Astrocyte of the hippocampus (primary cell): ENCODE measurements at places on chromosomes 1 and 21.

DNA sequence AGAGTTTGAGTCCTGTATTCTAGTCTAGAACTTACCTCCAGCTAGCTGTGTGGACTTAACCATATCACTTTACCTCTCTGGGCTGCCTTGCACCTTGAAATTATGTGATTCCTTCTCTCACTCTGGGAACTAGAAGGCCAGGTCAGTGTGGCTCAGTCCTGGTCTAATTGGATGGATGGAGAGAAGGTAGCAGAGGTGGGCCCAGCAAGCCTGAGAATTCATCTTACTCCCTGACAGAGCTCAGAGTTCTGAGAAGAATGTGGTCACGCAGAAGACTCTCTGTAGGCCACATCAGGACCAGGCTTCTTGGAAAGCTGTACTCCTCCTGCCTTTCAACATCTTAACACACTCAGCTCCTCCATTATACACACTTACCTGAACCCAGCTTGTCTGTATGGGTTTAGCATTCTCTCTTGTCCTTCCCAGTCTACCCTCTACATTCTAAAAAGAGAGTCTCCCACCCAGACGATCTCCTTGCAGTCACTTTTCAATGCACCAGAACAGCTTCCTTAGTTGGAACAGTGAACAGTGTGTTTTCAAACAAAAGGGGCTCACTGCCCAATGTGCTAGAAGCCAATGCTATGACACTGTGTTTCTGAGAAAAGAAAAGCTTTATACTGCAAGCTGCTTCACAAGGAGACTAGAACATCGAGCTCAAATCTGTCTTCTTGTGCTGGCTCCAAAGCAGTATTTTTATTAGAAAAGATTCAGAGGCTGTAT lies 60.5 kb downstream of the CAPN9 start:
- no peak for DNase-seq

DNA sequence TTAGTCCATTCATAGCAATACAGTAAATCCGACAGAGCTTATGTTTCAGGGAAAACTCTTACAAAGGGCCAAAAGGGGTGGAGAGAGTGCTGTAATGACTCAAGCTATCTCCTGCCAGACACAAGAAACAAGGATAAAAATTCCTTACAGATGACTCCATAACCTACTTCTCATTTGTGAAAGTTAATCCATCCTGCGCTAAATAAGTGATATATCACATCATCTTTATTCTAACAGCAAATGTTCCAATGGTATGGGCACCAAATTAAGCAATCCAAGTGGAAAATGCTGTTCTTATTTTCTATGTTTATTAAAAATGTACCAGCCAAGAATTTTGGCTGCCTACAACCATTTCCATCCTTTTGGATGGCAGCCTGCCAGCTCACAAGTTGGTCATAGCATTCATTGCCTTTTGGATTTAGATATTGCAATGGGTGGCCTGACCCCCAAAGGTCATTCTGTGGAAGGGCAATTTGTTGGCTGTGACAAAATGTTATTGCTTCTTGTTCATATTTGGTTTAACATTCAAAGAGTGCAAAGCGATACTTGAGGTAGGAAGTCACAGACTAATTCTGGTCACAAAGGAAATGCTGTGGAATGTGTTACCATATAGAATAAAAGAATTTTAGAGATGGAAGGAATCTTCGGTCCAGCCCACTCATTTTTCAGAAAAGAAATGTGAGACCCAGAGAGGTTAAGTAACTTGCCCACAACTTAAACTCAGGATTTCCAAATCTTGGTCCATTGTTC lies 2.8 kb upstream of the ENAH start:
- DNase-seq, result peak; percentile 93

- no peak for DNase-seq
These were observed 197.2 kb downstream of the HLX start for GRCh38 chr1:221076391-221076811.

- DNase-seq, result no peak
These were observed 678.1 kb upstream of the CXADR start for GRCh38 chr21:16834791-16835190.

DNA sequence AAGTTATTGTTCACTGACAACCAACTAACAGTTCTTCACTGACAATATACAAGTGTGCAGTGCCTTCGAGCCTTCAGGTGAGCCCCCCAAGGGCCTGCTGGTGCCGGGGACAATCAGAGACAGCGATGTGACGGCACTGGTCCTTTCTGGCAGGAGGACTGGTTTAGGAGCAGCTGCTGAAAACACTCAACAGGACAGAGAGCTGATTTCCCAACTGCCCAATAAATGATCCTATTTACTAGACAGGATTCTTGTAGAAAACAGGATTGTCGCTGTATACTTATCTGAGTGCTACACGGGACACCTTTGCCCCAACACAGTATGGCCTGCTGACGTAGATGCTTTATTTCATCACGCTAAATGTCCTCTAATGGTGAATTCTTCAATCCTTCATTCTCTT lies 65.4 kb downstream of the TP53BP2 start:
- no peak for DNase-seq

DNA sequence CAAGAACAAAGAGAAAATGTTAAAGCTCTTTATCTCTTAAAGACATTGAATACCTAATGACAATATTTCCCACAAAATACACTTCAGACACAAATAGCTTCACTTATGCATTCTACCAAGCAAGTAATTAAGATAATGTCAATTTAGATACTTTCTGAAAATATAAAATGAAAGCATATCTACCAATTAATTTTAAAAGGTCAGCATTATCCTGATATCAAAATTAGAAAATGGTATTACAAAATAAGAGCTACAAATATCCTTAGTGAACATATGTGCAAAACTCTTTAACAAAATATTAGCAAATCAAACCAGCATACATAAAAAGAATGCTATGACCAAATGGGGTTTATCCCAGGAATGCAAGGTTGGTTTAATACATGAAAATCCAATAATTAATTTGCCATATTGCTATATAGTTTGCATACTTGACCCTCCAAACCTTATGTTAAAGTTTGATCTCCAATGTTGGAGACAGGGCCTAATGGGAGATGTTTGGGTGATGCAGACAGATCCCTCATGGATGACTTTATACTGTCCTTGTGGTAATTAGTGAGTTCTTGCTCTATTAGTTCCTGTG lies 4.2 kb upstream of the KIFAP3 start:
- DNase-seq, result no peak

DNA sequence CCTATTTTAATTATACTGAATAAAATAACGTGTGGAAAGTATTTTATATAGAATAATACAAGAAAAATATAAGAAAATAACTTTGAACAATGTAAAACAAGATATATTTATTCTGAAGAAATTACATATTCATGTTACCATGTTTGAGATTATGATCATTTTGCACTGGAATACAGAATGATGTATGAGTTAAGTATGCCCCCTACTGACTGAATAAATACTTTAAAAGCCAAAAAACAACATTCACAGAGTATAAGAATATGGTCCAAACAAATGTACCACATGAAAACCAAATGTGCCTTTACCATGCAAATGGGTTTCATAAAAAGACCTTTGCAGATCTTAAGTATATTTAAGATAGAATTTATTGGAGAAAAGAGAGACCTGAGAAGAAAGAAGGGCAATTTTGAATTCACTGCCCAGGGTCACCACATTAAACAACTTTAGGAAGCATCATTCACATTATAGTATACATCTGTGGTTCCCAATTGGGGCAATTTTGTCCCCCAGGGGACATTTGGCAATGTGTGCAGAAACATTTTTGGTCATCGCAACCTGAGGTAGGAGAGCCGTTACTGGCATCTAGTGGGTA lies 136.6 kb upstream of the GFI1 start:
- DNase-seq, result peak; percentile 2

DNA sequence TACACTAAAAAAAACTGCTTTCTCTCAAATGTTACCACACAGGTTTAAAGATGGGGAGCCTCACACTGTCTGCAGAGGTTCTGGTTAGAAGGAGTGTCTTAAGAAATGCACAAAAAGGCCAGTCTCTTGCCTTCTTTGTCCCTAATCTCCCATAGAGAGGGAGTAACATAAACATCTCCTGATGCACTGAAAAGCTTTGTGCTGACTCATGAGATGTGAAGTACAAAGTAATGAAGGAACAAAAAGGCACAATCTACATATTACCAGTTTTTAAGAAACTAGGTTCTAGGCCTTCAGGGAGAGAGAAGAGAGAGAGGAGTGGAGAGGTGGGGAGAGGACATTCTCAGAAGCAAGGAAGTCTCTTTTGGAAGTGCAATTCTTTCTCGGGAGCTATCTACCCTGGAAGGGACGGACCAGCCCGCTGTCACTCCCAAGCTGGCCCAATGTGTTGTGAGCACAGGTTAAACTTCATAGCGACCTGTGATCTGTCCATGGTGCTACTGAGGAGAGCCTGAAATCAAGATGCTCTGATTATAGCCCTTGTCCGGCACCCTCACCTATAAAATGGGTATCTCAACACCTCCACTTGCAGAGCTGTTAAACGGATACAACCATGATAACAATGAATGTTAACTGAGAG lies 458.1 kb downstream of the DISC1 start:
- DNase-seq, result peak; percentile 56

DNA sequence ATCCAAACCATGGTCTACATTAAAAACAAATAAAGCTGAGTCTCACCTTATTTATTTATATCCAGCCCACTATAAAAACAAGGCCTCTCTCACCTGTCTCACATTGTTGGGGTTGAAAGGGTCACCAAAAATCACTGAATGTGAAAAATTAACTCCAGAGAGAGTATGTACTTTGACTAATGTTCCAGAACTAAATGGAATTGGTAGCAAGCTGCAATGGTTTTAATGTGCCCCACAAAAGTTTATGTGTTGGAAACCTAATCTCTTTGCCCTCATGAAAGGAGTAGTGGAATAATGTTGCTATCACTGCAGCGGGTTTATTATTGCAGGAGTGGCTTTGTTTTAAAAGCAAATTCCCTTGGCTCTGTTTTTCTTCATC lies 230.3 kb downstream of the LTN1 start:
- DNase-seq, result no peak

DNA sequence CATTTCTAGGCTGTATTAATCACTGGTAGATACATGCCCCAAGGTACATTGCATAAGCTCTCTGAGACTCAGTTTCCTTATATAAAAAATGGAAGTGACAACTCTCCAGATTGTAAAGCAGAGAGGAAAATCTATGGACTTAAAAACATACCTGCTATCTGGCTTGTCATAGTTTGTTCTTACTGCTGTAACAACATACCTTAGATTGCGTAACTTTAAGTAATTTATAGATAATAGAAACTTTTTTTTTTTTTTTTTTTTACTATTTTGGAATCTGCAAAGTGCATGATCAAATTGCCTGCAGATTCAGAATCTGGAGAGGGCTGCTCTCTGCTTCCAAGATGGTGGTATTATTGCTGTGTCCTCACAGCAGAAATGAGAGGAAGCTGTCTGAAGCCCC lies 827.7 kb upstream of the BRINP3 start:
- DNase-seq, result no peak

GRCh38 chr1:119676571-119677206 lies 28.6 kb upstream of the ZNF697 start:
- DNase-seq, result no peak

GRCh38 chr21:31872452-31873274 lies at the start of gene HUNK:
TSS of gene HUNK (plus strand) at chr21:31873020. CDS start at chr21:31873675, 655 bp downstream.
- peak; percentile 78 for DNase-seq

- DNase-seq, result no peak
These were observed 1.3 kb downstream of the CRYZ start for GRCh38 chr1:74731399-74732052.

DNA sequence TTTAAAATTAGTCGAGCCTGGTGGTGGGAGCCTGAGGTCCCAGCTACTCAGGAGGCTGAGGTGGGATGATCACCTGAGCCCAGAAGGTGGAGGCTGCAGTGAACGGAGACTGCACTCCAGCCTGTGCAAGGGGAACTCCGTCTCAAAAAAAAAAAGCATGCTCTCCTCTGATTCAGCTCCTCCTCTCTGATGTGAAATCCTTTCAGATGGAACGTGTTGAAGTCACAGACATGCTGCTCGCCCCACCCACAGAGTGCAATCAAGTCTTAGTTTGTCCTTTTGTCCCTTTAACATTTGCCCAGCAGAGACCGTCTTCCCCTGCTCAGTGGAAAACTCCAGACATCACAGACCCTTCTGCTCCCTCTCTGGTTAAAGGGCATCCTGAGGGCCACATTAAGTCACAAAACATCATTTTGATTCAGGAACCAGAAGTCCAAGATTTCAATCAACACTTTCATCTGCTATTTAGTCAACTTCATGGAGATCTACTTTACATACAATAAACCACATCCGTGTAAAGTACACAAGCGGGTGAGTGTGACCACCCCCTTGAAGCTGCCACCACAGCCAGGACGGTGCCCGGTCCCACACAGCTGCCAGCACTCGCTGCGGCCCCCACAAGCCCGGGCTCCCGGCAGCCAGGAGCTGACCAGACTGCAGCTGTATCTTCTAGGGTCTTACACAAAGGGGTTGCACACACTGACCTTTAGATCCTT lies 18.9 kb upstream of the RNF223 start:
- DNase-seq, result no peak

DNA sequence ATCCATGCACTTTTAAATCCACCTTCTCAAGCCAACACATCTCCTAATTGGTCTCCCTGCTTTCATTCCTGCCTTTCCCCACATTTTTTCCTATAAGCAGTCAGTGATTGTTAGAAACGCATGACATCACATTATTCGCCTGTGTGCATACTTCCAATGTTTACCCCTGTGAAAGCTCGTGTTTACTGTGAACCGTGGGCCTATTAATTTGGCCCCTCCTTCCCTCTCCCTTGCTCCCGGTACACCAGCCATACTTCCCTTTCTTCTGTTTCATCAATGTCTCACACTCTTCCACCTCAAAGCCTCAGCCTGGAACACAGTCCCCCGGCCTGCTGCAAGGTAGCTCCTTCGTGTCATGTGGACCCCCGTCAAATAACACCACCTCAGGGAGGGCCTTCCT lies 9.1 kb downstream of the MTOR start:
- no peak for DNase-seq

DNA sequence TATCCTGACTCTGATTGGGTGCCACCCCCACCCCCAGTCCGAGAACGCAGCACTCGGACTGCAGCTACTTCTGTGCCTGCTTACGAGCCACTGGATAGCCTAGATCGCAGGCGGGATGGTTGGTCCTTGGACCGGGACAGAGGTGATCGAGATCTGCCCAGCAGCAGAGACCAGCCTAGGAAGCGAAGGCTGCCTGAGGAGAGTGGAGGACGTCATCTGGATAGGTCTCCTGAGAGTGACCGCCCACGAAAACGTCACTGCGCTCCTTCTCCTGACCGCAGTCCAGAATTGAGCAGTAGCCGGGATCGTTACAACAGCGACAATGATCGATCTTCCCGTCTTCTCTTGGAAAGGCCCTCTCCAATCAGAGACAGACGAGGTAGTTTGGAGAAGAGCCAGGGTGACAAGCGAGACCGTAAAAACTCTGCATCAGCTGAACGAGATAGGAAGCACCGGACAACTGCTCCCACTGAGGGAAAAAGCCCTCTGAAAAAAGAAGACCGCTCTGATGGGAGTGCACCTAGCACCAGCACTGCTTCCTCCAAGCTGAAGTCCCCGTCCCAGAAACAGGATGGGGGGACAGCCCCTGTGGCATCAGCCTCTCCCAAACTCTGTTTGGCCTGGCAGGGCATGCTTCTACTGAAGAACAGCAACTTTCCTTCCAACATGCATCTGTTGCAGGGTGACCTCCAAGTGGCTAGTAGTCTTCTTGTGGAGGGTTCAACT lies 2.1 kb downstream of the RBM15 start:
- DNase-seq, result no peak
